Thoracic aorta (tissue), 2 donors: ENCODE measurements at places on chromosomes 11 and 22.

DNA sequence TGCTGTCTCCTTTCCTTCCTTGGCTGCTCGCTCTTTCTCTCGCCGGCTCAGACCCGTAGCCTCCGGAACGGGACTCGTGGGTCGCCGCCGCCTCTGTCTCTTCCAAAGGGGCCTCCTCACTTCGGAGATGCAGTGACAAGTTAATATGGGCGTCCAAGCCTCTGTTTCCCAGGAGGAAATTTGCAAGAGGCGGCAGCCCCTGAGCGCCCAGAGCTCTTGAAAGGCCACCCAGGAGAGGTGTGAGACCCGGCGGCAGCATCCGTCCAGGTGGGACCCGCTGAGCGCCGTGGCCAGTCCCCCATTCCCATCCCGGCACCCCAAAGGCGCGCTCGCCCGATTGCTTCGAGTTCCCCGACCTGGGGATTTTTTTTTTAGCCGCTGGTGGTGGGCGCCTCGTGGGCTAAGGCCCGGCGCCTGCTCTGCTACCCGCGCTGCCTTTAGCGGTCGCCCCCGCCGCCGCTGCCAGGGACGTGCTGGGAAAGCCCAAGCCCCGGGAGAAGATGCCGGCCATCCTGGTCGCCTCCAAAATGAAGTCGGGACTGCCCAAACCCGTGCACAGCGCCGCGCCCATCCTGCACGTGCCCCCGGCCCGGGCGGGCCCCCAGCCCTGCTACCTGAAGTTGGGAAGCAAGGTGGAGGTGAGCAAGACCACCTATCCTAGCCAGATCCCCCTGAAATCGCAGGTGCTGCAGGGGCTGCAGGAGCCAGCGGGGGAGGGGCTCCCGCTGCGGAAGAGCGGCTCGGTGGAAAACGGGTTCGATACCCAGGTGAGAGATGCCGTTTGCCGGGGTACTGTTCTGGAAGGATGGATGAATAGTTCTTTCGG is 772 bp downstream of the NAV2 start:
- no peak for DNase-seq

DNA sequence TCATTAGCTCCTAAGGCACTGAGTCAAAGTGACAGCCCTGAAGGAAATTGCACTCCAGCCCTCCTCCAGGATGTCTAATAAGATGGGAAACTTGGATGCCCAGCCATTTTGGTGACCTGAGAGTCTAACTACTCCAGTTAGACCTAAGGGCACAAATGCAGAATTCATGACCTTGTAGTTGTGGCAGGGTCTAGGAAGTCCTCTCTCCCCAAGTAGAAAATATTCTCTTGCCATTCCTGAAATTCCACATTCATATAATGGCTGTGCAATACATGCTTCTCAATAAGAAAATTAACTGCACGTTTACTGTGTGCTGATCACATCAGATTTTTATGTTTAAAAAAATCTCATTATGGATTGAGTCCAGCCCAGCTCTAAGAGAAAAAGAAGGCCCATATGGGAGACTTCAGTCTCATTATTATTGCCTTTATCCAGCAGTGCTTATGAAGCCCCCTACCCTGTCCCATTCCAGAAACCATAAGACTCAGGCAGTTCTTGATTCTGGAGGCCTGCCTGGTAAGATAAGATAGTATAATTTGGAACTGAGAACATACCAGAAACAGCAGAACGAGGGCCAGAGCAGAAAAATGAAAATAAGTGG is 133.7 kb upstream of the LDLRAD3 start:
- no peak for DNase-seq

DNA sequence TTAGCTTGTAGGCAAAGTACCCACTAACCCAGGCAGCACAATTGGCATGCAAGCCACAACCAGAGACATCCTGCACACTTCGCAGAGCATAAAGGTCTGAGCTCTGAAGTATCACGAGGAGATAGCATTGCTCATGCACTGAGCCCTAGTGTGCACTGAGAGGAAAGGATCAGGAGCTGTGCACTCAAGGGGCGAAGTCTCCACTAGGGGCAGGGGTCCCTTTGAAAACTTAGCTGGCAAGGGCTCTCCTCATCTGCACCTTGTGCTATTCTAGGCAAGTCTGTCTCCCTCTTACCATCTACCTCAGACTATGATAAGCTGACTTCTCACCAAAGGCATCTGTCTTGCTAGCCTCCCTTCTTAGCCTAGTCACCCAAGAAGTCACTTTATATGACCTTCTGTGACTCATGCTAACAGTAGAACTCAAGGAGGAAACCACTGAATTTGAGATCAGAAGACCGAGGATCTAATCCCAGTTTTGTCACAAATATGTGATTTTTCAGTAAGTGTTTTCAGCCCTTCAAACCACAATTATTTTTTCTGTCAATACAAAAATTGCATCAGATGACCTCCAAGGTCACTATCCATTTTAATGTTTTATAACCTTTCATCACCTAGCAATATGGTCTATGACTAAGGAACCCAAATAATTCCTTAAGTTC is 1078.0 kb downstream of the NTM start:
- DNase-seq, result no peak

DNA sequence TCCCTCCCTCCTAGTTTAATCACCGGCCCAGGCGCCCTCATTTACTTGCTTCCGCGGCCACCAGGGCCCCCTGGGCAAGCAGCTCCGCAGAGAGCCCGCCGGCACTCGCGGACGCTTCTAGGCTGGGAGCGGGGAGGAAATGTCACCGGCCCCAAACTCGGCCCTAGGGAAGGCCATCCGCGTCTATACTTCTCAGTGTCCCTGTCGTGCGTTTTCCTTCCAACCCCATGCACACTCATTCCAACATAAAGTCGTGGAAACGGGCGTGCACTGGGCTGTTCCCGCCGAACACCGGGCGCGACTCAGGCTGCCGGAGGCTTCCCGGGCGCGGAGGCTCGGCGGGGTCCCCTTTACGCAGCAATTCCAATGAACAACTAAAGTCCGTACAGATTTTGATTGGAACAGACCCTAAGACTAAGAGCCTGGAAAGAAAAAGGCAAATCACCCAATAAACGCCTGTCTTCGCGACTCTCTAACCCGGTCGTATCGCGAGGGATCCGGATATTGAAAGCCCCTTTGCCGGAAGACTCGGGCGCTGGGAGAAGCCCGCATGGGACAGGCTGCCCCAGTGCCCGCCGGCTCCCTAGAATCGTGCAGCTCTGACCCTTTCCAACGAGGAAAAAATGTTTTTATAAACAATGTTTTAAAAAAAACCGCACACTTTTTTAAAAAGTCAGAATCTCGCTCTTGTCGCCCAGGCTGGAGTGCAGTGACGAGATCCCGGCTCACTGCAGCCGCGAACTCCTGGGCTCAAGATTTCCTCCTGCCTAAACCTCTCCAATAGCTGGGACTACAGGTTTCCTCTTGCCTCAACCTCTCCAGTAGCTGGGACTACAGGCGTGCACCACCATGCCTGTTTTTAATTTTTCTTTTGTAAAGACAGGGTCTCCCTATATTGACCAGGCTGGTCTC is 1.3 kb upstream of the BARX2 start:
- DNase-seq, result no peak

DNA sequence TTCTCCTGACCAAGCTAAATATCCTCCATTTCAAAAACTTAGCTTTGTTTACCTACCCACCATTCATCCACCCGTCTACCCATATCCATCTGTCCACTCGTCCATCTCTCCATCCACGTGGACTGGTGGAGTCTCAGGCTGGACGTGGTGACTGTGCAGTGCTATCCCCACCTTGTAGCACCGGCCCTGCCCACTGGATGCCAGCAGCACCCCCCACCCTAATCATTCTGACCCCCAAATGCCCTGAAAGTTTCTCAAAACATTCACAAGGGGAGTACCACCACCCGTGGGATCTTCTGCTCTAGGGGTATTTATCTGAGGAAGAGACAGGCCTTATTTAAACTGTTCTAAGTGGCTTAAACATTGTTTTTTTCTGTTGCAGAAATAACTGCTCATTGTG is 206.4 kb downstream of the TBC1D22A start:
- no peak for DNase-seq

- no peak for DNase-seq
Observed at GRCh38 chr11:108435066-108435465, 32.3 kb downstream of the C11orf65 start.

DNA sequence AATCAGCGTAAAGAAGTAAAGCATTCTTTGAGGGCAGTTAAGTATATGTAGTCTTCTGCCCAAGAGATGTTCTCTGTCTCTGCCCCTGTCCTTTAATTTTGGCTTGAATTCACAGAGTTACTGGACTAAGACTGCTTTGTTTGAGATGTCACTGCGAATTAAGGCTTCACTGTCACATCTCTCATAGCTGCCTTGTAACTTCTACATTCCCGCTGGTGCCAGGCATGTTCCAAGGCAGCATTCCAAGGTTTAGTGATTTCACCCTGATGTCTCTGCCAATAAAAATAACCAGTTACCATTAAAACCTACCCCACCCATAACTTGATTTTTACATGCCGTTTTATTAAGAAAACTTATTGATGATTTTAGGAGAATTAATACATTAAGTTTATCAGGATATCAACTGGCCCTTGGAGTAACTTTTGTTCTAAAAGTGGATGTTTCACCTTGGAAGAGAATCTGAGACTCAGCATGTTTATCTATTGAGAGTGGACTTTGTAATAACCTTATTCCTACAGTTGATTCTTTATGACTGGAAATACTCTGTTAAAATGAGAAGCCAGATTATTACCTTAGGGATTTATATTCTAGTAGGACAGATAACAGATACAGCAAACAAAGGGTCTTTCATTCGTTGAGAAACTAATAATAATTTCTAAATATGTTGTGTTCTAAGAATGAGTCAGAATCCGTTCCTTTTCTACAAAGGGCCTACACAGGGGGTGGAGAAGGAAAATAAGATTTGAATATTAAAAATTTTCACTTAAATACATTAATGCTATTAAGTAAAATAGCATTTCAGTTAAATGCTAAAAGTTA is 110.2 kb downstream of the UVRAG start:
- DNase-seq, result no peak

- no peak for DNase-seq
Observed at GRCh38 chr11:113947994-113948393, 26.9 kb upstream of the HTR3A start.

GRCh38 chr22:37522482-37522881 is 3.3 kb upstream of the CARD10 start:
- no peak for DNase-seq

GRCh38 chr11:5983443-5983842 is 3.3 kb downstream of the OR52L1 start:
- no peak for DNase-seq

DNA sequence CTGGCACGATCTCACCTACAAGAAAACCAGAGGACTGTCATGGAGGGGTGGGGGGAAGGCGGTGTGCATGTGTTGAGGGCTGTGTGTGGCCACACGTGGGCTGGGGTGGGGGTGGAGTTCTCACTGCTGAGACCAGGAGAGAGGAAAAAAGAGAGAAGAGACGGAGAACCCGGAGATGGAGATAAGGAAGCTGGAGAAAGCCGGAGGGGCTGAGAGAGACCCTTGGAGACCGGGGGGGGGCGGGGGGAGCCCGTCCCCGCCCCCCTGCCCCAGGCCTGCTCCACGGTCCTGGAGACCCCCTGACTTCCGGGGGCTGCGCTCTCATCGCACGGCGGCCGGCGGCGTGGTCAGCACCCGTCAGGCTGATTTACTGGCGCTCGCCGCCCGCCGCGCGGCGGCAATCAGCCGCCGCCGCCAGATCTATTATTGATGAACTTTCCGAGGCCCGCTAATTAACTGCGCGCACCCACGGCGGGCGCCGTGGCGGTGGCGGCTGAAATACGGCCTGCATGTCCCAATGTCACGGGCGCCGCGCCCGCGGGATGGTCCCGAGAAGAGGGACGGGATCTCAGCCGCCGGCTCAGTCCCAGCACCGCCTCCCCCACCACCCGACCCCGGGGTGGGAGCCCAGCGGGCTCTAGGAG is 187.4 kb downstream of the MN1 start:
- no peak for DNase-seq

DNA sequence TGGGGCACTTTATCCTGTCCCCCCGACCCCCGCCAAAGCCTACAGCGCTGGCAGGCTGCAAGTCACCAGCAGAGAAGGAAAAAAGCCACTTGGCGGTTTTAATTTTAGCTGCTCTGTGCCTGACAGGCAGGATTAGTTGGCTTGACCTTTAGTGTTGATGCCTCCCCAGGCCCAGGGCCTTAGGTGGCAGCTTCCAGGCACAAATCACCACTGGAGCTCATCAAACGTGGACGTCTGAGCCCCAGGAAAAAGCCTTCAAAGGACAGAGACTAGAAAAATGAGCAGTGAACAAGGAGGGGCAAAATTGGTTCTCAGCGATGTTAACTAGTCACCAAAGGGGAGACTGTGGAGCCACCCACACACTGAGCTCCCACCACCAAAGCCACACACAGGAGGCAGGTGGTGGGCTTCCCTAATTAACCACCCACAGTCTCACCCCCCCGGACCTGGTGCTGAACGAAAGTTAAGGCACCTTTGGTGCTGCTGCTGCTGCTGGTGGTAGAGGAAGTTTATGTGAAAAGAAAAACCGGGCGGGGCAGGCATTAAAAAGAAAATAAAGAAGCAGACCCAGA is 4.4 kb upstream of the PYGM start:
- DNase-seq, result no peak

- no peak for DNase-seq
Observed at GRCh38 chr11:69167916-69168691, 12.4 kb downstream of the SMIM38 start.

DNA sequence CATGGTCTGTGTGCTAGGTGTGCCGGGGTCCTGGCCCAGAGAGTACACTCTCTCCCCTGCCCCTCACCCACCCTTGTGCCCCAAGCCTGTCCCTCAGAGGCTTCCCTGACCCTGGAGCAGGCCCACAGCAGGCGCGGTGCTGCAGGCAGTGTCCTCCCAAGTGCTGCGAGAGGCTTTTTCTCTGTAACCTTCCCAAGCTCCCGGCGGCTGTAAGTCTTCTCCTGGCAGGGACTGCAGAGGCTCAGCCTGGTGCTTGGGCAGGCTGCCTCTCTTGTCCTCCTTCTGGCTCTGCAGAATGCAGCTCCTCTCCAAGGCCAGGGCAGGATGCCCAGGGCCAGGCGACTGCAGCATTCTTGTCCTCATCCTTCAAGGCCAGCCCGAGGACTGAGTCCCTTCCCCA is 15.9 kb downstream of the RFPL1 start:
- DNase-seq, result no peak

DNA sequence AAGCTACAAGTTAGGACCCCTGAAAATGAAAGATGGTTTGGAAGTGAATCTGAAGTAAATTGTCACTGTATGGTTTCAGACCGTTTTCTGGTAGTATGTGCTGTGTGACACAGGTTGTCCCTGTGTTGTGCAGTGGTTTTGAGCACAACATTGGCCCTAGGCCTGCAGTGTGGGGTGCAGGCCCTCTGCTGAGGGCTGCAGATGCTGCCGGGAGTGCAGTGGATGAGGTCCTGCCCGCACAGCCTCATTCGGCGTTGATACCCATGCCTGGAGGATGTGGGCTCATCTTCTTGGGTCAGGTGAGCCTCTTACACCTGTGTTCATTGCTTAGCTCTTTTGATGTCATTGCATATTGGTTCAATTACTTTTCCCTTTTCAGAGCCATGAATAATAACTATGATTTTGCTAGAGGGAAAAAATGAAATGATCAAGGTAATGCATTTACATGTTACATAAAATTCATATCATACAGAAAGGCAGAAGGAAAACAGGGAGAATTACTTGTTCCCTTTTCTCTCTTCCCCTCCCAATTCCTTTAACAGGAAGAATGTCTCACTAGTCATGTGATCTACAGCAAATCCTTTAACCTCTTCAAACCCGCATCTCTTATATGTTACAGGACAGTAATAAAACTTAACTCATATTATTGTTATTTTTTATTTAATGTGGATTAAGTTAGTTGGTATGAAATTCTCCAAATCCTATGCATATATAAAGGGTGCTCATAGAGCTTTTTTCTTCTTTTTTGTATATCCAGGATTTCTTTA is 48.7 kb downstream of the PTPRJ start:
- DNase-seq, result no peak

- DNase-seq, result no peak
Observed at GRCh38 chr22:39283322-39284141, 35.9 kb downstream of the RPL3 start.
